Calu3 (cell line): ENCODE measurements at places on chromosomes 4 and X.

DNA sequence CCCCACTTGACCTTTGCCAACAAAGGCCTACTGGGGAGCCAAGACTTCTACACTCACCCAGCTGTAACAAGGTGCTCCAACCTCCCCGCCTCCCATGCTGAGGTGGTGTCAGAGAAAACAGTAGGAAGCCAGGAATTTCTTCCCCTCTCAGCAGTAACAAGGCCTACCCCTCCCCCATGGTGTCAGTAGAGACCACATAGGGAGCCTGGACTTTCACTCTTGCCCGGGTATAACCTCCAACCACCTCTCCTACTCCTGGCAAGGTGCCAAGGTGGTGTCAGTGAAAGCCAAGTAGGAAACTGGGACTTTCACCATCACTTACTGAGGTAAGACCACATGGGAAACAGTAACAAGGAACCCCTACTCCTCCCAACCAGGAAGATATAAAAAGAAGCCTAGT is 93.1 kb downstream of the SLC16A2 start:
- DNase-seq = peak; percentile 1

GRCh38 chr4:184348311-184349233 is 125.8 kb downstream of the IRF2 start:
- peak; percentile 66 for DNase-seq

DNA sequence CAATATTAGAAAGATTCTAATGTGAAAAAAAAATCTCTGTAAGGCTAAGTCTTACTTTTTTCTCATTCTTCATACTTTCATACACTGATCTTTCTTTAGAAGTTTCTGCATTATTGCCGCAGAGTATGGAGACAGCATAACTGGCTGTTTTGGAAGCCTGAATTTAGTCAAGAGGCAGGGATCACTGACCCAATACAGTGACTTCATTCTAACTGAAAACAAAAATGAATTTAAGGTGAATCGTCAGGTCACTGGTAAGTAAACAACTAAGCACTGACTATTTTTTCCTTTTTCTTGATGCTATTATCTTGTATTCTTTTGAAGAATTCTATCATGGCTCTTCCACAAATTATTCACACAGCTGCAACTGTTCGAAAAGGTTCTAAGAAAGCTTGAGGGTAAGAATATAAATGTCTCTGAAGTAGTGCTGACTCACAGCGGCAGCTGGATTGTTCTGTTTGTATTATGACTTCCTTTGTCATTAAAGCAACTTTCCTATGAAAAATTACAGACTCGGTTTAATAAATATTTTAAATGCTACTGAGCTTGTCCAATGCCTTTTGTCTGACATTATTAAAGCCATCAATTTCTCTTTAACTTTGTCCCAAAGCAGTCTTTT is 609.3 kb downstream of the FSTL5 start:
- DNase-seq = no peak

DNA sequence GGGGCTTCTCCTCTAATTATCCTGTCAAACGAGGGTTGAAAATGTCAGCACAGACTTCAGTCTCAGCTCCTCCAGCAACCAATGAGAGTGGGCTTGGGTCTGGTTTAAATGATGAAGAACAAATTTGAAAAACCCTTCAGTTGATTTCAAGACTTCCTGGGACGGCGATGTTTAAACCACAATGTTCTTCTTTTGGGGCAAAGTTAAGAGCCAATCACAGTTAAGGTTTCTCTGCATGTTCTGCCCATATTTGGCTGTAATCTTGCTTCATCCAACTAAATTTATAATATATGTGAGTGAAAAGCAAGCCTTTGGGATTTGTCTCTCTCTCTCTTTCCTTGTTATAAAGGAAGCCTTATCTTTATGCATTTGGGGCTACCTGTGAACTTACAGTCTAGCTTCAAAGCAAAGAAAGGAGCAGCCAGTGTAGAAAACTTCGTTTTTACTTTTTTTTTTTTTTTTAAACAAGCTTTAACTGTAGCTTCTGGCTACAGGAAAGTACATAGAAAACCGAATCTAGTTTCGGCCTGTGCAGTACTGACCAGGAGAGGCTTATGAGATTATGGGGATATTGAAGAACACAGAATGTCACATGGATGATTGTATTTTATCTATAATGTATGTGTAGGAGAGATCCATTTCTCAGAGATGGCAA is 46.8 kb upstream of the FAM9C start:
- no peak for DNase-seq

GRCh38 chrX:9591496-9591895 is 126.6 kb downstream of the TBL1X start:
- DNase-seq = no peak
